RPMI7951 (cell line): ENCODE measurements at places on chromosomes 3 and 15. TPM values are rescaled to one million over a fixed set of nuclear protein-coding genes. Genes with fewer than 3 reads are reported as not detected.

Gene LRRC49
- 12.5 and 14.5 TPM in 2 replicates for total RNA-seq

DNA sequence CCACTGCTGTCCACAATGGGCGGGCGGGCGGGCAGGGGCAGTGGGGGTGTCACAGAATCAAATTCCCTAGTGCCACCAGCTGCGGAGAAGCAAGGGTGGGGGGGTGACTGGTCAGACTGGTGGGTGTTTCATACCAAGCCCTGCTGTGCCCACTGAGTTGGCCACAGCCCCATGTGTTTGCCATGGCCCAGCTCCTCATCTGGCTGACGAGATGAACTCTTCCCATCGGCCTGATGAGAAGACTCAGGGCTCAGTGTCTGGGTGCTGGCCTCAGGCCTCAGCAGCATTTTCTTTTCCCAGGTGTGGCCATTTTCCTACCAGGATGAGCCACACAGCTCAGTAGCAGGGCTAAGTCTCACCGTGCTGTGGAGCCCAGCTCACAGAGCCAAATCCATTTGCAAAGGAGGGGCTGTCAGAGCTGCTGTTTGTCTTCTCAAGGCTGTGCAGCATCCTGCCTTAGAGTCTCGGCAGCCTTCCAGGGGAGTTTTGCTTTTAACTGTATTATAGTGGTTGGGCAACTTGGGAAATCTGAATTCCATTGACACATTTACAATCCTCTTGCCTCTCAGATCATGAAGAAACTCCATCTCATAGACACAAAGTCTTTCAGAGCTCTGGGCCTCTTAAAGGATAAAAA is 176.8 kb downstream of the ABHD5 start:
- peak; percentile 80 for DNase-seq

GRCh38 chr15:38844736-38845135 is 280.1 kb upstream of the RASGRP1 start:
- DNase-seq: no peak

DNA sequence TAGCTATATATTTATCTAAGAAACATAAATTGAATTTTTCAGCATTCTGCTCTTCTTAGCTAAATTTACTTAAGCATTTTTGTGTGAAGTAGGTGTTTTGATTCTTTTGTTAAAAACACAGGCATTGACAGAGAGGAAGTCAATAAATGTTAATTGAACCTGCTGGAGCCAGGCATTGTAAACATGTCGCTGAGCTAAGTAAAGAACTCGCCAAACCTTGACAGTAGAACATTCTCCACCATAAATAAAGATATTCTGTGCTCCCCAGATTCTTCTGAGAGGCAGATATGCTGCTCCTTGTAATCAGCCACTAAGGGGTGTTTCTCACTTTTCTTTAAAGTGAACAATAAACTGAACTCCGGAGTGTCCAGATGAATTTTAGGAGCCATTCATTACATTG is 38.4 kb downstream of the SYNM start:
- DNase-seq: no peak

DNA sequence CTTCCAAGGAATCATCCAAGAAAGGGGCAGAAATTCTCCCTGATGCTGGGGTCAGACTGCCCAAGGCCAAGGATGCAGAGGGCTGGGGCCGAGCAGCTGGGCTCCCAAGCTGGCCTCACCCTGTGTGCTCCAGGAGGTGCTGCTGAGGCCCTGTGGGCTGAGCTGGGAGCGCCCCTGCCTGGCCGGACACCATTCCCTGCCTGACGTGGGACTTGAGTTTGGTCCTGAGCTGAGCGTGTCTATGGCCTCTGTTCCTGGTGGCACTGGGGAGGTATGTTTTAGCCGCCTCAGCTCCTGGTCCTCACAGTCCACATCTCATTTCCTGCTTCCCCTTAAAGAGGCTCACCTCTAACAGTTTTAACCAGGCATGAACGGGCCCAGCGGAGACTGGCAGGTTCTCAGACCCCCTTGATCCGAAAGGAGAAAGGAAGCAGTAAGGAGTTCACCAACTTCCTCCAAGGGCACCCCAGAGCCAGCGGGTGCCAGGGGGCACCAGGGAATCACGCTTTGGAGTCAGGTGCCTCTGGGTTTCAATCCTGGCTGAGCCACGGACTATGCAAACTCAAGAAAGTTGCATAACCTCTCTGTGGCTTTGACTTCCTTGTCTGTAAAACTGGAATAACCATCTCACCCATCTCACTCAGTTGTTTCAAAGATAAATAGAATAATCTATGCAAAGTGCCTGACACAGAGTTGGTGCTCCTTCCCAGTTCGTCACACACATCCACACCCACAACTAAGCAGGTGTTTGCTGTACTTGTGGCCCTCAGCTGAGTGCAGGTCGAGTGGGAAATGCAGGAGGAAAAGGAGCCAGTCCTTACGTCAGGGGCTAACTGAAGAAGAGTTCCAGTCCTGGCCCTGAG is 48.6 kb downstream of the SLC12A8 start:
- DNase-seq: peak; percentile 51

GRCh38 chr3:119033393-119034255 is 1.0 kb downstream of the IGSF11 start:
- DNase-seq: no peak
